ENCODE measurements at places on chromosomes 12 and 14. TPM values are rescaled to one million over a fixed set of nuclear protein-coding genes. Genes with fewer than 3 reads are reported as not detected.

The ABCC9 gene
- 55.1 TPM for total RNA-seq

The DNAAF2 gene
- 7.5 TPM for total RNA-seq

The COX14 gene
- total RNA-seq: 92.0 TPM

The C3AR1 gene
- total RNA-seq: 53.1 TPM

DNA sequence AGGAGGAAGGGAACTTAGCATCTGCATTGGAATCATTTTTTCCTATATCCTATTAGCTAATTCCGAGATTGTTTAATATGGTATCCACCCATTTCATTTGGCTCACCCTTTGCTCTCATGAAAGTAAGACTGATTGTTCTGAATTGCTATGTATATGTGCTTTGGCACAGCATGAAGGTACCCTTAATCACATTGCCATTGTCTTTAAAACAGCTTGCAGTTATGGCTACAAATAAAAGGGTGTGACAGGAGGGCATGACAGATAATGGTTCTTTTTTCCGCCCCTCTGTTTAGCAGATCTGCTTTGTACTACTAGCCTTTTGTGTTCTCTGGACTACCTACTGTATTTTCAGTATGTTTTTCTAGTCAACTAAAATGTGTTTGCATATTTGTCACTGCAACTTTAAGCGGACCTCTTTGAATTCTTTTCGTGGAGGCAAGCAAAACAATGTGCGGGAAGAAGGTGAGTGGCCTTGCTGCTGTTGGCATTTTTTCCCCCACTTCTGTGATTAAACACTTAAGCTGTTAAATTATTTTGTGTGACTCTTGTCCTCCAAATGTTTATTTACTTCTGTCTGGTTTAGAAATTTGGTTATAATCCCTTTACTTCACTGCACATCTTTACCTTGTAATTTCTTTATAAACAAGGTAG, 35.8 kb downstream of the FBXO34 start:
- no peak for DNase-seq

The SEC23A gene
- total RNA-seq: 139 TPM

DNA sequence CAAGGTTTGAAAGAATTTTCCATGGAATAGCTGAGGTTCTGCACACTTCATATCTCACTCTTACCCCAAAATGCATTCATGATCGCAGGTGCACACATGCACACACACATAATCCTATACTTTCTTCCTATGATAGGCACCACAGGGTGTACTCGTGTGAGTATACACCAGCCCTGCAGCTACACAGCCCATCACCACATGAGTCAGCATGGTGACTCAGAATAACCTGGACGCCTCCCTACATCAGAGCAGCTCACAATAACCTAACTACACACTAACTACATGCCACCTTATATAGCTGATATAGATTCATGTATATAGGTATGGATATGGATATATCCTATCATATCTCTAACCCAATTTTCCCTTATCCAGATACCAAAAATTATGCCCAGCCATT, 850.2 kb upstream of the TMEM132C start:
- DNase-seq: no peak

DNA sequence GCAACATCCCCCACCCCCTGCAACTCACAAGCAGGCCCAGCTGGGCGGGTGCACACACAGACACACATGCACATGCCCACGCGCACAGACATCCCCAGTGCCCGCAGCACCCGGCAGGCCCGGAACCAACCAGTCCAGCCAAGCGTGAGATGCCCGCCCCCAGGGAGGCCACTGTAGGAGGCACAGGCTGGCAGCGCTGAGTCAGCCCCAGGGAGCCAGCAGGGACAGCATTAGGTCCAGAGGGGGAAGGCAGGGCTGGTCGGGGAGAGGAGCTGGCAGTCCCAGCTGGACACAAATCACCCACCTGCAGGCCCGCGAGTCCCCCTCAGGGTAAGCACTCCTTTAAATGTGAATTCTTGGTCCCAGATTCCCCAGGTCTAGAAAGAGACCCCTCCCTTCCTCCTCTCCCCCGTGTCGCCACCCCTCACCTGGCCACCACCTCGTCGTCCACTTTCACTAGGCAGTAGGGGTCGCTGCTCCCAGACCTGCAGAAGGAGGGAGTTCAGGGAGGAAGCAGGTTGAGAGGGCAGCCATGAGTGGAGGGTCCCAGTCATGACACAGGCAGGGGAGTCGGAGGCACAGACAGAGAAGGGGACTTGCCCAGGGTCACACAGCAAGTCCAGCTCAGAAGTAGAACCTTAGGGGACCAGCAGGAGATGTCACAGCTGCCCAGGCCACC, 5.0 kb downstream of the RASAL1 start:
- DNase-seq: no peak

DNA sequence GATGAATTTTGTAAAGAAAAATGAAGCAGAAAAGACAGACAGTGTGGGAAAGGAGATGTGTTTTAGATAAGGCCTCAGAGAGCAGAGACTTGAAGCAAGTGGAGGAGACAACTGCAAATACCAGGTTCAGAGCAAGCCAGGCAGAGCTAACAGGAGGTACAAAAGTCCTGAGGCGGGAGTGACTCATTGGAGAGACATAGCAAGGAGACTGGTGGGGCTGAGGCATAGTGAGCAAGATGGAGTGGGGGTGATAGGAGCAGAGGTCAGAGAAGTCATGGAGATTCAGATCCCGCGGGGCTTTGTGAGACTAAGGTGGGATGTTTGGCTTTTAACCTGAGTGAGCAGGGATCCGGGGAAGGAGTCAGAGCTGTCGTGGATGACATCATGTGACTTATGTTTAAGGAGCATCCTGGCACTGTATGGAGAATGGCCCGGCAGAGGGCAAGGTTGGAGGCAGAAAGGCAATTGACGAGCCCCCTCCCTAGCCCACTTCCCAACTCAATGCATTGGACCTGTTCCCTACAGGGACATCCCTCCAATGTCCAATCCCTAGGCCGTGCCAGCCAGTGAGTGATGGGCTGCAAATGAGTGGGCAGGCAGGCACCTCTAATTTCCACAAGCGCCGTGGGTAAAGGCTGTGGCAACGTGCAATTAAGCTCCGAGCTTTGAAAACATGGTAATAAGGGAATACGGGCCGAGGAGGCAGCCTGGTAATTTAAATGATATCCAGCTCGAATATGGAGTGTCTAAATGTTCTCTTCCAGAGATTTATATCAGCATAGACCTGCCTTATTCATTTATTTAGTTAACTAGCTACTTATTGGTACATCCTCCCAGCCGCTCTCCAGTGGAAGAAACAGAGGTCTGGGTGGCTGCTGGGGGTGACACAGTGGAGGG, 206.8 kb upstream of the LHX5 start:
- DNase-seq: no peak

The COL2A1 gene
- not detected for total RNA-seq

The OAS2 gene
- total RNA-seq: 36.6 TPM

- no peak for DNase-seq
These were observed 145.9 kb downstream of the ETV6 start for GRCh38 chr12:11795192-11795912.

Measured in mesenteric fat pad (tissue), 1 donor.